ENCODE measurements at places on chromosomes 2 and 18.

DNA sequence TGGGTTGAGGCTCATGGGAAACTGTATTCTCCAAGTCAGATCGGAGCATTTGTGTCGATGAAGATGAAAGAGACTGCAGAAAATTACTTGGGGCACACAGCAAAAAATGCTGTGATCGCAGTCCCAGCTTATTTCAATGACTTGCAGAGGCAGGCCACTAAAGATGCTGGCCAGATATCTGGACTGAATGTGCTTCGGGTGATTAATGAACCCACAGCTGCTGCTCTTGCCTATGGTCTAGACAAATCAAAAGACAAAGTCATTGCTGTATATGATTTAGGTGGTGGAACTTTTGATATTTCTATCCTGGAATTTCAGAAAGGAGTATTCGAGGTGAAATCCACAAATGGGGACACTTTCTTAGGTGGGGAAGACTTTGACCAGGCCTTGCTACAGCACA, 336.6 kb downstream of the PAX3 start:
- no peak overlapping the region for H3K27ac ChIP-seq
- peaks cover 2% of the 10 kb centered on the region for H3K27me3 ChIP-seq
- no peaks in the 10 kb centered on the region for H3K36me3 ChIP-seq
- no peak overlapping the region for H3K4me3 ChIP-seq

- no peak for DNase-seq
- H3K27me3 ChIP-seq = peaks cover 7% of the 10 kb centered on the region
- no peak overlapping the region for H3K27ac ChIP-seq
- H3K4me3 ChIP-seq = no peak overlapping the region
- H3K4me1 ChIP-seq = peaks cover 45% of the 10 kb centered on the region
These were observed 4.4 kb downstream of the RAMP1 start for GRCh38 chr2:237863689-237864443.

- H3K4me3 ChIP-seq = peak overlapping the region; percentile 65
- H3K27me3 ChIP-seq = peaks cover 1% of the 10 kb centered on the region
- H3K4me1 ChIP-seq = peaks cover 91% of the 10 kb centered on the region
- H3K36me3 ChIP-seq = peaks cover 3% of the 10 kb centered on the region
- H3K27ac ChIP-seq = peak overlapping the region; percentile 97
These were observed 67.7 kb downstream of the MCFD2 start for GRCh38 chr2:46847726-46848412.

- peaks cover 49% of the 10 kb centered on the region for H3K4me1 ChIP-seq
- H3K27ac ChIP-seq = peak overlapping the region; percentile 84
- no peak overlapping the region for H3K4me3 ChIP-seq
- no peaks in the 10 kb centered on the region for H3K27me3 ChIP-seq
- peaks cover 31% of the 10 kb centered on the region for H3K36me3 ChIP-seq
- no peak for DNase-seq
These were observed 249.4 kb upstream of the CTAGE1 start for GRCh38 chr18:22667156-22667555.

DNA sequence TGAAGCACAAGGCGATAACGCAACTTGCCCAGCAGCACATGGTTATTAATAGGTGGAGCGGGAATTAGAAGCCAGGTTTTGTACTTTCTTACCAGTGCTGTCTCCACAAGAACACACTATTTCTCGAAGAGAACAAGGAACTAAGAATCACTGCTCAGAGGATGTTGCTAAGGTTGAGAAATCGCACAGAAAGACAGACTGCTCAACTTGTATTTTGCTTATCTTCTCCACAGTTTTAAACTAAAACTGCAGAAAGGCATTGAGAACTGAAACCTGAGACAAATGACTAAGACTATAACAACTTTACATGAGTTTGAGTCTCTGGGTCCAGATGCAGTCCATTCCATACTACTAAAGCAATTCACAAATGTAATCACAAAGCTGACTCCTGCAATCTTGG, 6.2 kb downstream of the PRKD3 start:
- H3K4me3 ChIP-seq = no peak overlapping the region
- peak; percentile 46 for DNase-seq
- peaks cover 54% of the 10 kb centered on the region for H3K4me1 ChIP-seq
- peak overlapping the region; percentile 20 for H3K27ac ChIP-seq

- no peak overlapping the region for H3K27ac ChIP-seq
- no peaks in the 10 kb centered on the region for H3K36me3 ChIP-seq
- peaks cover 7% of the 10 kb centered on the region for H3K27me3 ChIP-seq
- H3K4me1 ChIP-seq = no peaks in the 10 kb centered on the region
These were observed 149.0 kb upstream of the HDAC4 start for GRCh38 chr2:239549711-239550255.

GRCh38 chr2:98253461-98254070, 92.7 kb upstream of the CNGA3 start:
- DNase-seq = no peak
- peaks cover 21% of the 10 kb centered on the region for H3K27me3 ChIP-seq
- H3K4me1 ChIP-seq = no peaks in the 10 kb centered on the region

DNA sequence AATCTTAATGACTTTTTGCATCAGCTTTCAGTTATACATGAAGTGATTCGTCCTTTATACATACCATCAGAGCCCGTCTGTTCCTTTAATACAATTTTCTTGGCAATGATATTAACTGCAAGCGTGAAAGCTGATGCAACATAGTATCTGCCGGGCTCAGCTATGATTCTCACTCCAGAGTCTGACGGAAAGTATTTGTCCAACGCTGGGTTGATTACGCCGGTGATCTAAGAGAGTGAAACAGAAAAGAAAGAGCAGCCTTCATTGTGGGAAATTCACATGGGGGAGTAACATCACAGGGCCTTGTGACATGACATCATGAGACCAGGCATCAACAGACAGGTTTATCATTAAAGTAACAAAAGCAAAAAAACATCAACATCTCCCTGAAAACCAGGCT, 6.2 kb downstream of the ODC1 start:
- peak overlapping the region; percentile 17 for H3K27ac ChIP-seq
- no peak overlapping the region for H3K4me3 ChIP-seq
- H3K4me1 ChIP-seq = peaks cover 24% of the 10 kb centered on the region
- peaks cover 38% of the 10 kb centered on the region for H3K36me3 ChIP-seq
- H3K27me3 ChIP-seq = peaks cover 6% of the 10 kb centered on the region

GRCh38 chr2:191625016-191625415, 52.9 kb upstream of the NABP1 start:
- H3K4me3 ChIP-seq = no peak overlapping the region
- H3K4me1 ChIP-seq = peaks cover 67% of the 10 kb centered on the region
- no peak for DNase-seq
- no peaks in the 10 kb centered on the region for H3K27me3 ChIP-seq

GRCh38 chr2:222753251-222753824, 81.9 kb downstream of the MOGAT1 start:
- H3K4me3 ChIP-seq = no peak overlapping the region
- no peaks in the 10 kb centered on the region for H3K36me3 ChIP-seq
- H3K27ac ChIP-seq = no peak overlapping the region
- H3K4me1 ChIP-seq = peaks cover 40% of the 10 kb centered on the region

Data from HFFc6 (cell line).